T-helper 22 cell (primary cell): ENCODE measurements at places on chromosomes 1 and 21.

GRCh38 chr1:105724286-105724685 lies 1332.2 kb upstream of the PRMT6 start:
- DNase-seq = no peak

DNA sequence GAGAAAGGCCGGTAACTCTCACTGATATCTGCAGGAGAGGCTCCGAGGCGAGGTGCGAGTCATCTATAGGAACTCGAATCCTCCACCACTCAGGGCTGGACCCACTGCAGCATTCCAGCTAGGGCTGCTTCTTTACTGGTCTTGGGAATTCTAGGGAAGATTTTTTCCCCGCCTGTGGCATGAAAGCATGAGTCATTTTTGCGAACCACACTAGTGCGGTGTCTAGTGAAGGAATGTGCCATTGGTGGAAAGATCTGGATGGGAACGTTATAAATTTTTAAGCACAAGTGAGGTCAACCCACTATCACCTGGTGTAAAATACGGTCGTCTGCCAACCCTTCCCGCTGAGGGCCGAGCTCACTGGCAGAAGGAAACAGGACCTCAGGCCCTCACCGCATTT lies 49.7 kb downstream of the SYF2 start:
- no peak for DNase-seq

DNA sequence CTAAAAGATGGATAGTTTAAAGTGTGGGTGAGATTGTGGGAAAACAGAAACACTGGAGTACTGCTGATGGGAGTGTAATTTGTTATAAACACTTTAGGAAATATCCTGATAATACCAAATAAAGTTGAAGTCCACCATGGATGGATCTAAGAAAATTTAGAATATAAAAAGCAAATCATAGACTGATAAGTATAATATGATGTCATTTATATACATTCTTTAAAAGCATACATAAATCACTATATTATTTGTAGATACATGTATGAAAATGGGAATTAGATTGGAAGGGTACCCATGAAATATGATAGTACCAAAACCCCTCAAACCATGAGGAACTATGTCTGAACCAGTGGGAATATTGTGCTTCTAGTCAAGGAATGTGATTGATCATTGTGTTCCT lies 7.9 kb downstream of the ZMPSTE24 start:
- DNase-seq = no peak

DNA sequence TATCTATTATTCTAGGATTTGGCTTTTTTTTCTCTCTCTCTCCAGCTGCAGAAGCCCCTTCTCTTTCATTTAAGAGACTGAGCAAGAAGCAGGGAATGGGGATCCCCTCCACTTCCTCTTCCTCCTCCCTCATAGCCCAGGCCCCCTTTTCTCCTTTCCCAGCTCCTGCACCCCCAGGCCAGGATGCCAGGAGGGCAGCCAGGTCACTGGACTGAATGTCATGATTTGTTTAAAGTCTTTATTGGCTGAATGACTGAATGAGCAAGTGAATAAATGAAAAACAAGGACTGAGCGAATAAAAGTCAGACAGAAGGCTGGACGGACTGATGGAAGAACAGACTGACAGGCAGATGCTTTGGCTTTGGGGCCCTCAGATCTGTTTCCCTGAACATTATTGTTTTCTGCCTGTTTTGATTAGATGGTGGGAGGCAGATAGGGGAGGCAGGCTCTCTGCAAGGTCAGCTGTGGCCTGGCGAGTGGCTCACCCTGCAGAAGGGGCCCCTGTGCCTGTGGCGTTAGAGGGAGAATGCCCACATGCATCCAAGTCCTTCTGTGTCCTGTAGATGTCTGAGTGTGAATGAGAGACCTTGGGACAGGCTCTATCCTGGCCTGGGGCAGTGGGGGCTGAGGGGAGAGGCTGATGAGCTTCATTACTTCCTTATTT lies 20.3 kb upstream of the ADGRB2 start:
- DNase-seq = no peak

GRCh38 chr21:29271927-29272333 lies 26.8 kb upstream of the BACH1 start:
- no peak for DNase-seq

- no peak for DNase-seq
Measured at GRCh38 chr1:17168091-17168876, 36.6 kb upstream of the PADI1 start.

- no peak for DNase-seq
Measured at GRCh38 chr1:44485934-44486460, 80.9 kb downstream of the RNF220 start.

- DNase-seq = no peak
Measured at GRCh38 chr1:119646521-119647227, 1.4 kb downstream of the ZNF697 start.

DNA sequence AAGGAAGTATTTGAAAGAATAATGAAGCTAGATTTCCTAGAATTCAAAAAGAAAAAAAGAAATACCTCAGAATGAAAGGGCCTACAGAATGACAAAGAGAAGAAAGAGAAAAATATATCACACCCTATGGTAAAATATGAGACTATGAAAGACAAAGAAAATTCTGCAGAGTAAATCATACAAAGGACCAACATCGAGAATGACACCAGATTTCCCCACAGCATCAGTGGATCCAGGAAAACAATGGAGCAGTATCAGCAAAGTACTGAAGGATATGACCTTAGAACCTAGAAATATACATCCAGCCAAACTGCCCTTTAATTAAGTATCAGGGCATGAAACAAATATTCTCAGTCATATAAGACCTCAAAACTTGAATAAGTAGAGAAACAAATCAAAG lies 21.2 kb upstream of the IFNAR2 start:
- no peak for DNase-seq

- DNase-seq = no peak
Measured at GRCh38 chr1:159841749-159842148, 15.1 kb downstream of the SLAMF8 start.

- no peak for DNase-seq
Measured at GRCh38 chr1:167109125-167109524, 15.2 kb downstream of the STYXL2 start.

- no peak for DNase-seq
Measured at GRCh38 chr21:42473498-42474042, 22.5 kb downstream of the RSPH1 start.

DNA sequence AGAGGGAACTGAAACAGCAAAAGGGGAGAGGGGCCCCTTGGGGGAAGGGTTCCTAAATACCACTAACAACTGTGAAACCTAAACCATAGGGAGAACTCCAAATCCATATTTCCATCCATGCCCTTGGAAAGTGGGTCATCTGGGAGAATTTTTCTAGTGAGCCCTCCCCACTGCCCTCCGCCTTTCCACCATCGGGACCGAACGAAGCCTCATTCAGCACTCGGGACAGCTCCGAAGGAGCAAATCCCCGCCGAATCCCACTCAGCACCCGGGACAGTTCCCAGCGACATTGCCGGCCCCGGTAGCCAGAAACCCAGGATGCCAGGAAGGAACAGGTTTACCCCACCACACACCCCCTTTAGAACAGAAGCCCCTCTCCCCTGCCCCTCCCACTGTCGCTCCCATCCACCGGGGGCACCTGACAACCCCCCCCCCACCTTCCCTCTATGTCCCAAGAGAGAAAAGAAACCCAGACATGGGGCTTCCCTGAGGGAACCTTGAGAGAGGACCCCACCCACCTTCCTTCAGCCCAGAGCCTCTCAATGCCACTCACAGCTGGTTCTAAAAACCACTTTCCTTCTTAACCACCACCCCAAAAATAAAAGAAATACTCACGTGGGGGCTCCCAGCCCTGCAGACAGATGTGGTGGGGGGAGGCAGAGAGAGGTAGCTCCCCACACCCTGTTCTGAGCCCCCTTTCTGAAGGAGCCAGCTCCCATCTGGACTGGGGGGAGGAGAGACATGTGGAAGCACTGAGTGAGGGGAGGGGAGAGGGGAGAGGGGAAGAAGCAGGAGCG lies 4.5 kb downstream of the DLGAP3 start:
- no peak for DNase-seq
